ENCODE measurements at places on chromosomes 11 and 22.

- peak; percentile 82 for DNase-seq
Observed at GRCh38 chr11:69497221-69497787, 15.8 kb downstream of the LINC01488 start.

GRCh38 chr22:40436505-40437431, 66.4 kb downstream of the SGSM3 start:
- peak; percentile 68 for DNase-seq

GRCh38 chr11:67025750-67026149, 2.8 kb downstream of the SYT12 start:
- no peak for DNase-seq

- DNase-seq: no peak
Observed at GRCh38 chr11:133191931-133192330, 340.4 kb downstream of the OPCML start.

DNA sequence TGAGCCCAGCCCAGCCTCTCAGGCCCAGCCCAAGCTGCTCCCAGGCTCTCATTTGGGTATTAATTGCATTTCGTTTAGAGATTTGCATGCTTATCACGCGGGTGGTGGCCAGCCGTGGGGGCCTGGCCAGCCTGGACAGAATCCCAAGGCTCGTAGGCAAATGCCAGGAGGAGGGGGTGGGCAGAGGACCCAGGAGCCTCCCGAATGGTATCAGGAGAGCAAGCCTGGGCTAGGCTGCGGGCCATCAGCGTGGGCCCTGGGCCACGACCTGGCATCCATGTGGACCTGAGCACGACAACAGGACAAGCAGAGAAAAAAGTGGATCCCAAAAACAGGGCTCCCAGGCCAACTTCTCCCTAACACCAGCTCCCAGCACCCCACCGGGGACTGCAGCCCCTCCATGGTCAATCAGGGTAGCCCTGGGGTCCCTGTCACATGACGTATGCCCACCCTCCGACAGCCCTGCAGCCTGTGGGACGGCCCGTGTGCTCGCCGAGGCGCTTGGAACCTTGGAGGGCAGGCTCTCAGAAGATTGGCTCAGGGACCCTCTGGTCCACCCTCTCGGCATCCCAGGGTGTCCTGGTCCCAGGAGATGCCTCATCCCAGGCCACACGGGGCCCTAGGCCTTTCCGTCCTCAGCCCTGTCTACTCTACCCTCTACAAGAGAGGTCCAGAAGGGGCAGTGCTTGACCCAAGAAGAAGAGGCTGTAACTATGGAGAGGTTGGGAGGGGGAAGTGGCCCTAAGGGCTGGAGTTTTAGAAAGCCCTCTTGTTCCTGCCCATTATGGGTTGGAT, 8.8 kb downstream of the ASCL2 start:
- no peak for DNase-seq

- no peak for DNase-seq
Observed at GRCh38 chr11:64593156-64594105, 2.4 kb downstream of the SLC22A12 start.

DNA sequence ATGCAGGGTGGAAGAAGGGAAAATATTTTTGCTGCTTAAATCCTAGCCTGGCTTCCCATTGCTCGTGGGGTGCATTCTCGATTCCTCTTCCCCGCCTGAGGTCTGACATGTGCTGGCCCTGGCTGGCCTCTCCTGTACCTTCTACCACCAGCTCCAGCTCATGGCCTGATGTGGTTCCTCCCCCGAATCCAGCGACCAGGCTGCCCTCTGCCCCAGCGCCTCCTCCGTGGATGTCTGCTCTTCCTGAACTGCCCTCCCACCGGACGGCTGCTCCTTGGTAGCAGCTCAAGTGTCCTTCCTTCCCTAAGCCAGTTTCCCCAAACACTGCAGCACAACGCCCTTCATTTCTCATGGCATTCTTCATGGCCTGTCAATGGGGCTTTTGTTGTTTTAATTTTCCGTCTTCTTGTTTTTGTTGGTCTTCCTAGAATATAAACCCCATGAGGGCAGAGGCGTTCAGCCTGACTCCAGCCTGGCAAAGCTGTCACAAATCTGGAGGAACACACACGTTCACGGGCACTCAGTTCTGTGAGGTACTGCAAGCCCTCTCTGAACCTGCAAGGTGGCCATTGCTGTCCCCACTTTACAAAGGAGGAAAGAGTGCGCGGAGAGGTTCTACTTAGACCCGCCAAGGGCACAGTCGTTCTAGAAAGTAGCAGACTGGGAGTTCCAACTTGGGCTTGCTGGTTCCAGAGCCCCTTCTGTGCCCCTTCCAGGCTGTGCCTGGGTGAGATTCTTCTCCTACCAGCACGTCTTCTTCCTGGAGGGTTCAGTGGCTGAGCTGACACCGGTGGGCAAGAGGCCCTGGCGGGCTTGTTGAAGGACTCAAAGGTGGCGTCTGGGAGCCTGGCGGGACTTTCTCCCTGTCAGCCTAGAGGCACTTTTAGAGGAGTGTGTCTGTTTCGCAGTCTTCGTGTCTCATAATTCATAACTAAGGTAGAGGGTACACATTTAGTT, 953 bp upstream of the LRP5 start:
- no peak for DNase-seq

DNA sequence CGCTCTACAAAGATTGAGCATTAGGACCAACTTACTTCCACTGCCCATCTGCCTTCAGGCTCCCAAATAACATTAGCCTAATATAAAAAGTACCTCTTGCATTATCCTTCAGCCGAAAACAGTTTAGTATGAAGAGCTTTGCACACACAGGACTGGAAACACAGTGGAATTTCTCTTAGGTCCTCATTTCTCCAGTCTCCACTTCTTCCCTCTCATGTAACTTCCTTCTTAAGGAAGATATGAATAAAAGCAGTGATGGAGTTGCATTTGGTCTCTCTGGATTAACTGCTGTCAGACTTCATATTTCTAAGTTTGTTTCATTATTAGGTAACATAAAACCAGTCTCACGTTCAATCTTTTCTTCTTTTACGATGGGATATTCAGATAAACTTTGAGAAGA, 5.6 kb upstream of the MPEG1 start:
- DNase-seq: no peak

DNA sequence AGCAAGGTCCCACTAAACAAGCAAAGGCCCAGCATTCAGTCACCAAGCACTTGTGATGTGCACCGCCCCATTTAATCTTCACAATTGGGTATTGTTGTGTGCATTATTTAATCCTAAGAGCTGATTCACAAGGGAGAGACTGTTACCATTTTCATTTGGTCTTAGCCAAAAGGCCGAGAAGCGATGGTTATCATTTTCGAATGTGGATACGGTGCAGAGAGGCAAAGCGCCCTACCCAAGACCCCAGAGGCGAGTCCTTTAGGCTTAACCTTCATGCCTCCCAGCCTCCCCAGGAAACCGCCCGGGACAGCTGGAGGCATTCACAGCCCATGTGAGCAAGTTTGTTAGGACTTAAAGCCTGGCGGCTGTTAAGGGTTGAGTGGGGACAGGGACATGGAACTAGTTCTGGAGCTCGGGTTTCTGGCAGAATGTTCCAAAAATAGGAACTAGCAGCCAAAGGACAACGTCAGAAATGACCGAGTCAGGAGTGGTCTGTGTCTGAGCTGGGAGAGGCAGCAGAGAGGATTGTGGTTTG, 13.0 kb upstream of the UPK3A start:
- DNase-seq: no peak

GRCh38 chr11:43282607-43283440, 29.0 kb upstream of the API5 start:
- peak; percentile 72 for DNase-seq

GRCh38 chr11:688681-689080, 6.3 kb downstream of the DEAF1 start:
- no peak for DNase-seq

- DNase-seq: peak; percentile 80
Observed at GRCh38 chr22:45101515-45102227, 62.1 kb upstream of the NUP50 start.

DNA sequence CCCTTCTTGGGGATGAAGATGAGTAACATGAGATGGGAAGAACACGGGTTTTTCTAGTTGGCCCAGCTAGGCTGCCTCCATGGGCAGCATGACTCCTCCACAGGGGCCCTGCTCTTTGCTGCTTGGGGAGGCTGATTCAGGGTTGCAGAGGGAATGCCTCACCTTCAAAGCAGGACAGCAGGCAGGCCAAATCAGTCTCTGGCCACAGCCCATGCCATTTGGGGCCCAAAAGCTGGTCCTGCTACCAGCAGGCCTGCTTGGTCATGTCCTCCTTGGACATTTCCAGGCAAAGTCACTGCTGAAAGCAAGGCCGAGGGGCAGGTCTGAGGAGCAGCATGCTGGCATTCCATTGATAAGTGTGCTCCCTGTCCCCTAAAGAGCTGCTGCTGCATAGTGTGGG, 13.8 kb upstream of the MAPK8IP1 start:
- no peak for DNase-seq

- DNase-seq: no peak
Observed at GRCh38 chr22:47289336-47289985, 527.0 kb downstream of the TBC1D22A start.

DNA sequence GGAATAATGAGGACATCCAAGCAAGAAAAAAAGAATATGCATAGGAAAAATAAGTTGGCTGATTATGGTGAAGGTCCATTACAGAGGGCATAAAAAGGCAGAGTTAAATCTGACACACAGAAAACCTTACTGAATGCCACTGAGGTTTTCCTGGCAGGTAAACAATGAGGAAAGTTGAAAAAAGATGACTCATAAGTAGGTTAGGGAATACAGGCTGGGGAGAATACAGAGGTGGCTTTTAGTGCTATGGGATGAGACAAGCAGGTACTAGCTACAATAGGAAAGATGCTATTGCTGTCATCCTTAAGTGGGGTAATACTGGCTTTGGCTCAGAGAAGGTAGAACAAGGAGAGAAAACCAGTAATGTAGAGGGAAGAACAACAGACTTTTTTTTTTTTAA, 44.7 kb downstream of the CSTF3 start:
- no peak for DNase-seq

DNA sequence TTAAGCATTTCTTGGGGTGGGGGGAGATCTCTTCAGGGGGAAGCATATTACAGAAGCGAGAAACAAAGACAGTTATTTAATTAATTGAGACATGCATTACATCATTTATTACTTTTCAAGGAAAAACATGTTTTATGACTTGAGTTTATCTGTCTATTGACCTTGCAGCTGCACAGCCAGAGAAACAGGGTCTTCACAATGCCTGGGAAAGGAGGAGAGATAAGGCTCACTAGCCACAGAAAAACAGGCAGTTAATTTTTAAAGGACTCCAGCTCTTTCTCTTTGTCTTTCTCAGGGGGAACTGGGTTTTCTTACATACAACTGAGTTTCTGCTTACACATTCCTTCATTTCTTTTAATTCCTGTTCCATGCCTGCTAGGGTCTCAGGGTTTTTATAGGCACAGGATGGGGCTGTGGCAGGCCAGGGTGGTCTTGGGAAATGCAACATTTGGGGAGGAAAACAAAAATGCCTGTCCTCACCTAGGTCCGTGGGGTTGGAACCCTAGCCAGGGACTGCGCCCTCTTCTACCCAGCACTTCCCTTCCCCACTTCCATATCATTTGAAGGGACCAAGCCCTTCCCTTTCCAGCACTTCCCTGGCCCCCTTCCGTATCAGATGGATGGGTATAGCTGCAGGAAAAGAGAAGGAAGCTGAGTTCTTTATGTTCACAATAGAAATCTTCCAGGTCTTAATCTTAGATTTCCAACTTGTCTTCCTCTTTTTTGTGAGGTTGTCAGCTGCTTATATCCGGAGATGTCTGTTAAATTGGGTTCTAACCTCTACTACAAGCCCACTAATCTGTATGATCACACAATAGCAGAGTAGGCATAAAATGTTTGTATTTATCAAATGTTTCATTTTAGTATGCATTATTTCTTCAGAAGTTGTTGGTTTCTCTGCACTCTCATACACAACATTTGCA, 38.3 kb downstream of the BIRC2 start:
- no peak for DNase-seq

GRCh38 chr11:72637198-72637597, 37.0 kb downstream of the PDE2A start:
- DNase-seq: no peak

GRCh38 chr11:126700768-126701519, 299.6 kb downstream of the KIRREL3 start:
- no peak for DNase-seq

GRCh38 chr11:110860461-110860860, 148.2 kb upstream of the ARHGAP20 start:
- no peak for DNase-seq

DNA sequence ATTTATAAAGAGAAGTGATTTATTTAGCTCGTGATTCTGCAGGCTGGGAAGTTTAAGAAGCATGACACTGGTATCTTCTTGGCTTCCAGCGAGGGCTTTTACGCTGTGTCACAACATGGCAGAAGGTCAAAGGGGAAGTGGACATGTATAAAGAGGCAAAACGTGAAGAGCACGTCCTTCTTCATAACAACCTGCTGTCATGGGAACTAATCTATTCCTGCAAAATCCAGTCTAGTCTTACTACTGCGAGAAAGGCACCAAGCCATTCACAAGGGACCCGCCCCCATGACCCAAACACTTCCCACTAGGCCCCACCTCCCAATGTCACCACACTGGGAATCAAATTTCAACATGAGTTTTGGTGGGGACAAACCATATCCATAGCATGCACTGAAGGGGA, 58.3 kb downstream of the AMOTL1 start:
- peak; percentile 18 for DNase-seq

Data from neural progenitor cell (in vitro differentiated cells).